ENCODE measurements at places on chromosomes 4 and X.

- DNase-seq: no peak
These were observed 13.0 kb downstream of the DKC1 start for GRCh38 chrX:154775419-154776349.

DNA sequence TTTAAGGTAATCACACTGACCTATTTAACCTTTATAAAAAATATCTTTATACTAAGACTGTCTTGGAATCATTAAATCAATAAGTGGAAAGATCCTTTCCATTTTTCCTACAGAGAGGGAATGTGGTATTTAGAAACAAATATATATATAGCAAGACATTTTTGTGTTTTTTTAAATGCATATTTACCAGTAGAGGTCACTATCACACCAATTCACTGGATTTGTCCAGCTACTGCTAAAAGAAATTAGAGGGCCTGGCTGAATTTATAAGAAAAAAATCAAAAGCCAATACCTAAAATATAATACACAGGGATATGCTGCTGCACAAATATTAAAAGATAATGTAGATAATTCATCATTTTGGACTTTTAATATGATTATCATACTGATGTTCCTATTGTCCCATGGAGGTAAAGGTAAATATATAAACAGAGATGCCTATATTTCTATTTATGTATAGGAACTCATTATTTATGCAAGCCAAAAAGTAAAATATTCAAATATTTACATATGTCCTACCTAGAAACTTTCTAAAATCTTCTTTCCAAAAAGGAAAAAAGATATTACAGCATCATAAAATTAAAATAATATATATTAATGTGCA is 69.5 kb downstream of the PDE5A start:
- no peak for DNase-seq

- DNase-seq: no peak
These were observed 1056.0 kb downstream of the STIM2 start for GRCh38 chr4:27916452-27917184.

DNA sequence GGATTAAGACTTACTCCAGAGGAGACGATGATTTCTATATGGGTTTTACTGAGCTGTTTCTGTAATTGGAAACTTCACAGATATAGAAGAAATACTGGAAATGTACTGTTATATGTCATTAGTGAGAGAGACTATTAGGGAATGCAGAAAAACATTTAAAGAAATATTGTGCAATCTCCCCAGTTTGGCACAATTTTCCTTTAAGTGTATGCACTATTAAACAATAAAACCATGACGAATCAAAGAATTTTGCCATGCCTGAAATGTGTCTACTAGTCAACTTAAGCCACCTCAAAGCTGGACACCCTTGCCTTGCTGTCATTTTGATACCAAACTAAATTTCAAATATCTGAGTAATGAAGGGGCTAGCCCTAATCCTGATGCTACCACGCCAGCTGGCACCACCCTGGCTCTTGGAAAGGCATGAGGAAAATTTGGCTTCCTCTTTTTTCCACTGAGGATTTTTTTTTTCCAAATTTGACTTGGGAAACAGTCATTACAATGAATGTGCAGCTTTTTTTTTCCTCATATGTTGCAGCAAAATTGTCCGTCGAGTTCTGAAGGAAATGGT is 36.1 kb downstream of the MTTP start:
- no peak for DNase-seq

GRCh38 chrX:69299285-69299684 is 134.0 kb upstream of the PJA1 start:
- no peak for DNase-seq

DNA sequence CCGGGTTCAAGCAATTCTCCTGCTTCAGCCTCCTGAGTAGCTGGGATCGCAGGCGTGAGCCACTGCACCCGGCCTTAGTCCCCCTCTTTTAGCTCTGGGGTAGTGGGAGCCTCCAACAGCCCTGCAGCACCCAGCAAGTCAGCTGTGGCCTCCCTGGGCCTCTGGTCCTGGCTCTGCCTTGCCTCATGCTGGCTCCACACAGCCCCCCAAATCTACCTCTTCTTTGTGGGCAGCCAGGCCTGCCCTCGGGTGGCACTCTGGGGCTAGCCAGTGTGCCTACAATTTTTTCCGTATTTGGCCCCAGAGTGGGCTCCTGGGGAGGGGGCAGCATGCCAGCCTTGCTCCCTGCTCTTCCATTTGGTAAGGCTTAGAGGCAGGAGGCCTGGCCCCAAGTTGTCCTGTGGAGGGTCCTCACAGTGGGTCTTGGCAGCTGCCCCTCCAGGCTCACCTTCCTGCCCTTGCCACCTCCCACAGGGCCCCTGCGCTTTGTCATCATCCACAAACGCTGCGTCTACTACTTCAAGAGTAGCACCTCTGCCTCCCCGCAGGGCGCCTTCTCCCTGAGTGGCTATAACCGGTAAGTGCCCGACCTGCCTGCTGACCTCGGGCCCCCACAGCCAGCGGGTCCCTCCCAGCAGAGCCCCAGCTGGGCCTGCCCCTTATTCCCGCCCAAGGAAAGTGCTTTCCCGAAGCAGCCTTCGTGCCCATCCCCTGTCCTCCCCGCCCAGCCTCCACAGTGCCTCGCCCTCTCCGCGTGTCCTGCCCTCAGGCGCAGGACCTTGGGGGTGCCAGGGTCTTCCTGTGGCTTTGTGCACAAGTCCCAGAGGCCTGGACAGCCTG is 21.0 kb upstream of the ADD1 start:
- DNase-seq: no peak

DNA sequence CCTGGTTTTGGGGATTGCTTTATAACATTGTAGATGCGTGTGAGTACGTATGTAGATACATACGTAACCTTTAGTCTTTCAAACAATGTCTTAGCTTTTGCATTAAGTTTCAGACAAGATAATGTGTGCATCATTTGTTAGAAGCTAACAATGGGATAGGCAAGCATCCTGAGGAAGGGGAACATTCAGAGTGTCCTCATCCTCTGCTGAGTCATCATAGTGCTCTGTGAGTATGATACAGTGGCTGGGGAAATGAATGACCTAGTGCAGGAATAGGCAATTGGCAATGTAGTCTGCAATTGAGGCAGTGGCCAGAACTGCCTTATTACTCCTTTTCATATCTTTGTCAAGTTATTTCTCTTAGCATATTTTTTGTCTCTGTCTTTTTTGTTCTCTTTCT is 7.3 kb downstream of the NAP1L5 start:
- no peak for DNase-seq

- DNase-seq: no peak
These were observed 210.7 kb downstream of the PRR32 start for GRCh38 chrX:127030016-127030748.

DNA sequence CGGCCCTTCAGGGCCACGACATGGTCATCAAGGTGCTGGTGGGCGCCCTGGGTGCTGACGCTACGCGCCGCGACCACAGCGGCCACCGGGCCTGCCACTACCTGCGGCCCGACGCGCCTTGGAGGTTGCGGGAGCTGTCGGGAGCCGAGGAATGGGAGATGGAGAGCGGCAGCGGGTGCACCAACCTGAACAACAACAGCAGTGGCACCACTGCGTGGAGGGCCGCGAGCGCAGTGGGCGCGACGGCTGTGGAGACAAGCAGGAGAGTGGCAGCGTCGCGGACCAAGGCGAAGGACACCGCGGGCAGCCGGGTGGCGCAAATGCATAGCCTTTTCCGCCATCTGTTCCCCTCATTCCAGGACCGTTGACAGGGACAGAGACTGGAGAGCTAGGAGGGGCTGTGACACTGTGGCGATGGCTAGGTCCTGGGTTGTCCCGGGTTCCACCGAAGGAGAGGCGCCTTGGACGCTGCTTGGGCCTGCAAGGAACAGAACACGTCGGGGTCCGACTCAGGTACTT is 919 bp downstream of the SOWAHD start:
- DNase-seq: no peak

DNA sequence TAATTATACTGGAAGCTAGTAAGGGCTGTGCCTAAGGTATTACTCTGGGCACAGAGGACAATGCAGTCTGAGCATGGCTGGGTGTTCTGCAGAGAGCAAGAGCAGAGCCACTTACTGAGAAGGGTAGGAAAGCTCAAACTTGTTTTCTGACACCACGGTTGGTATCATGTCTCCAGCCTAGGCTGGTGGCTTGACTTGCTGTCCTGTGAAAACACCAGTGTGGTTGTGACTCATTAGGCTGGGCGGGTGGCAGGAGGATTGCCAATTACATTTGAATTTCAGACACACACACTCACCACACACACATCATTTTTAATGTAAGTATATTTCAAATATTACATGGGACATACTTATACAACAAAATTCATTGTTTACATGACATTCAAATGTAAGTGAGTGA is 19.7 kb upstream of the MTM1 start:
- DNase-seq: no peak

- no peak for DNase-seq
These were observed 21.2 kb downstream of the ARHGAP10 start for GRCh38 chr4:147753047-147753446.

DNA sequence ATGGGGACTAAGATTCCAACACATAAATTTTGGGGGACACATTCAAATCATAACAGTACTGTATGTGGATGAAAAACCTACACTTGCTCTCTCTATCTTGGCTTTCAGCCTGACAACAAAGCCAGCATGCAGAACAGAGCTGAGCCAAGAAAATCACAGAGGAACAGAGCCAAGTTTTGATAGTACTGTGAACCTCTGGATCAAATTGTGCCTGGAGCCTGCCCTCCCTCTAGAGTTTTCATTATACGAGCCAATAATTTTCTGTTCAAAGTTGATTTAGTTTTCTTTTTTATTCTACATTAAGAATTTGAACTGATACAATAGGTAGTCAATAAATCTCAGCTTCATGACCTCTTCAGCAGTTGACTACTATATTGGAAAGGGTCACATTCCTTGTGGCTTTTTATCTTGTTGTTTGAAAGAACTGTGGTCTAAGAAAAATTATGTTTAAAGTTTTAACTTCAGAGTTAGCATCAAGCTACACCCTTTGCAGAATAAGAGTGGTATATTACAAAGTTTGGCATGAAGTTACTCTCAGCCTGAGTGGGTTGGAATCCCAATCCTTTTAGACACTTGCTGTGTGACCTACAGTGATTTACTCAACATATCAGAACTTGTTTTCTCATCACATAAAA is 31.1 kb downstream of the GRID2 start:
- no peak for DNase-seq

- DNase-seq: no peak
These were observed 198.0 kb downstream of the GALNTL6 start for GRCh38 chr4:172011196-172011595.

- peak; percentile 62 for DNase-seq
These were observed 17.4 kb downstream of the TLR10 start for GRCh38 chr4:38765382-38765781.

GRCh38 chr4:183533698-183534097 is 28.8 kb downstream of the ING2 start:
- DNase-seq: no peak

- DNase-seq: peak; percentile 46
These were observed 25.6 kb downstream of the NR0B1 start for GRCh38 chrX:30283456-30284200.

DNA sequence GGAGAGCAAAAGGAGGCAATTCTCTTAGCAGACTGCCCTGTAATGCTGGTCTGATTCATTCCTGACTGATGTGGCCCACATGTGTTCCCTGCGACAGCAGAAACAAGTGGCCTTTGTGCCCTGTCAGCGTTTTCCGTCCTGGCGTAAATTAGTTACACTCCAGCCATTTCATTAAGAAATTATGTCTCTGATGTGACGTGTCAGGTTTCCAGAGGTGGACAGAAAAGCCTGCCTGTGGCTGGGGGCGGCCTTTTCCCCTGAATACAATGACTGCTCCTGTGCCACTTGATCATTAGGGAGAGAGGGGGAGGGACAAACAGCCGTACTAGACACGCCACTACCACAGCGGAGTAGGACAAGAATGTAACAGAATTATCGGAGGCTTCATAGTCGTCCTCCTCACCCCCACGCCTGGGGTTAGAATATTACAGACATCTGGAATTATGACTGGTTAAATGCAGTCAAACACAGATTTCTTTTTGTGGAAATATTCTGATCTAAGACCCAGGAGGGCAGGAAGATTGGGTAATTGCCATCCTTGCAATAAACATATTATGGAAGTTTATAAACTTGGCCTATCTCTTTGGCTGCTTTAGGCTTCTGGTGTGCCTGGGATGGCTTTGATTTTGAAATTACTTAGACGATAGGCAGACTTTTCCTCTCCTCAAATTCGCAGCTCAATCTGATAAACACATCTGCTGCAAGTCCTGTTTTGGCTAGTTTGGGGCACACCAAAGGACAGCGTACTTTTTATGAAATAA is 146.2 kb upstream of the BCOR start:
- no peak for DNase-seq

- DNase-seq: no peak
These were observed 398.2 kb downstream of the MID1IP1 start for GRCh38 chrX:39199429-39199828.

DNA sequence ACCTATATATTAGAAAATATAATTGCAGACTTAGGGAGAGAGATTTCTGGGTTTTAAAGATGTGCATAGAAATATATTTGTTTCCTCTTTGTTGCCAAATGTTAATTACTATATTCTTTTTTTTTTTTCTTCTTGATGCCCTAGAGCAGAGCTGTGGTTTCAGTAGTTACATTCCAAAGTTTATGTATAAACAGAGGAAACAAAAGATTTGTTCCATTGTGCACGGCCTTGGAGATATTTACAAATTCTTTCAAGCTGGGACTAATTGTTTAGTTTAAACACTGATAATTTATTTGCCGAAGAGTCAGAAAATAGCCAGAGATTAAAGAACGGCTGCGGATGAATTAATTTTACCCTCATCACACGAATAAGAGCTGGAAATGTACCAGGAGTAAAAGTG is 85.1 kb downstream of the USP46 start:
- no peak for DNase-seq

GRCh38 chr4:144861471-144861870 is 215.5 kb downstream of the HHIP start:
- no peak for DNase-seq

- no peak for DNase-seq
These were observed 16.6 kb downstream of the FRMPD3 start for GRCh38 chrX:107465932-107466620.
